ENCODE measurements at places on chromosomes 1 and 21. TPM values are rescaled to one million over a fixed set of nuclear protein-coding genes. Genes with fewer than 3 reads are reported as not detected.

TRIM17 gene
- total RNA-seq = 2.3 TPM

DNA sequence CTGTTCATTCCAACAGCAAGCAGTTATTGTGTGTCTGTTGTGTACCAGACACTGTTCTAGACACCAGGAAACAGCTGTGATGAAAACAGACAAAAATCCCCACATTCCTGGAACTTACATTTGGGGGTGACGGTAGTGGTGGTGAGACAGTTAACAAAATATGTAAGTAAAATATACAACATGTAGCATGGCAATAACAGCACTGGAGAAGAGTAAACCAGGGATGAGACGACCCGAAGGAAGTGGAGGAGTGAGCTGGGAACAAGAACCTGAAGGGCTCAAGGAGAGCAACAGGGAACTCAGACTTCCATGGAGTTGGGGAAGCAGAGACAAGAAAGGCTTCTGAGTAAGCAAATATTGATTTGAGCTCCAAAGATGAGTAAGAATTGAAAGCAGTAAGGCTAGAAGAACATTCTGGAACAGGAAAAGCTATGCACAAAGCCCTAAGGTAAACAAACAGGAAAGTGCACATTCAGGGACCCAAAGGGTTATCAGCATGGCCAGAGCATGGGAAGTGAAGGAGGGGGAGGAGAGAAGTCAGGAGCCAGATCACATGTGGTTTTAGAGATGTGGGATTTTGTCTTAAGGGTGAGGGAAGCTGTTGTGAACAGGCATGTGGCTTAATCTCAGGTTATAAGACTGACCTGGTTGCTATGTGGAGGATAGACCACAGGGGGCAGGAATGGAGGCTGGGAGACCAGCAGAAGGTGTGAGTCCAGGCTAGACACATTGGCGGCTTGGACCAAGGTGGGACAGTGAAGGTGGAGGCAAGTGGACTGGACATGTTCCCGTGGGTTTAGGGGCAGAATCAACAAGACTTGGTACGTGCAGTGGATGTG is 7.3 kb downstream of the CSF1 start:
- DNase-seq = no peak

- DNase-seq = no peak
Measured at GRCh38 chr1:69824932-69825331, 257.2 kb downstream of the LRRC7 start.

PPIH gene
- 72.8 TPM for total RNA-seq

GRCh38 chr1:221022331-221022730 is 143.1 kb downstream of the HLX start:
- no peak for DNase-seq

B3GALT6 gene
- total RNA-seq = 18.4 TPM

GRCh38 chr1:163580926-163581325 is 259.2 kb downstream of the NUF2 start:
- no peak for DNase-seq

DNA sequence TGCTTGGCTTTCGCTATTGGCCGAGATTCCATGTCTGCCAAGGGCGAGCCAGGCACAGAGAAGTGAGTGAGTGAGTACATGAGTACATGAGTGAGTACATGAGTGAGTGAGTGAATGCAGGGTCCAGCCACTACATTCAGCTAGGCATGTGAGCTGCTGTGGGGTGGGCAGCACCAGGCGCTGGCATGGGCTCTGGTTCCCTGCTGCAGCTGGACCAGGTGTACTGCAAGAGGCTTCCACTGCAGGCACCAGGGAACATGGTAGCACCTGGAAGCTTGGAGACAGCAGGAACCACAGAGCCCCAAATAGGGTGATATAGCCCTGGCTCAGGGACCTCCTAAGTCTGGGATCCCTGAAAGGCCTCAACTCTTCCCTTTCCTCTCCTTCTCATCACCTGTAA is 330.2 kb downstream of the USP25 start:
- DNase-seq = no peak

CD1D gene
- total RNA-seq = 0.92 TPM

DNA sequence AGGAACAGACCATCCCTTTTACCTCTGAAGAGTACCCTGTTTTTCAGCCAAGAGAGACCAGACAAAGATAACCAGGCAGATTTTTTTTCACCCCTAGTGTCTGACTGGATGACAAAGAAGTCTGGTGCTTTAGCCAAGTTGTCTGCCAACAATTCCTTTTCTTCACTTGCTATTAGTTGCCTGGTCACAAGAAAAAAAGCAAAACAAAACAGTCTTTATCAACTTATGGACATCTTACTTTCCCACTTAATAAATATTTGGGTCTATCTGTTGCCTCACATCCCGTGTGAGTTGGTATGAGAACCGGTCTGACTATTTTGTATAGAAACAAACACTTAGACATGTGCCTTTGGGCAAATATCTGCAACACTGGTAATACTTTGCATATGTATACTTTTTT is 662.9 kb downstream of the PLPP3 start:
- DNase-seq = no peak

C1orf185 gene
- total RNA-seq = not detected
